ENCODE measurements at places on chromosomes 2 and 18.

DNA sequence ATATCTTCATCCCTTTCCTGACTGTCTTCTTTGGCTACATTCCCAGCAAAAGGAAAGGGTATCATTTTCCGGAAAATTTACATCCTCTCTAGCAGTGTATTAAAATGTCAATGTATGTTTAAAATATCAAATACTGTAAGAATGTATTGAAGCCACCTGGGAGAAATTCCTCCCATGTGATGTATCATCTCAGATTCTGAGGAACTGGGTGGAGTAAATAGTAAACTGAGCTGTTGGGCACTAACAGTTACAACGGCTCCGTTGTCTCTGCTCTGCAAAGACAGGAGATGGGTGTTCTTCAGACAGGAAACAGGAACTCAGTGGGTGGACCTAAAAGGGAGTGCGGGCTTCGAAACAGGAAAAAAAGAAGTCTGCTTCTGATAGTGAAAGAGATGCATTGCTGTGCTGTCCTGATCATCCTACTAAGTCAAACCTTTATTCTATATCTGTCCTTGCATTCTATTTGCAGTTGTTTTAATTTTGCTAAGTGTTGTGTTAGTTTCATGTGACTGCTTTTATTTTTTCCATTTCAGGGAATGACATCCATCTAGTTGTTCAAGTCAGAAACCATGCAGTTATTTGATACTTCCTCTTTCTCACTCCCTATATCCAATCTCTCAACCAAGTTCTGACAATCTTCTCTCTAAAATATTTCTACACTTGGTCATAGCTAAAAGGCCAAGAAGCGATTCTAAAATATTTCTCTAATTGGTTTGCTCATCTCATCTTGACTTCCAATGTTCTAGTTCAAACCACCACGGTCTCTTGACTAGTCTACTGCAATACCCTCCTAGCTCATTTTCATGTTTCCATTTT is 19.4 kb downstream of the DOK1 start:
- DNase-seq = peak; percentile 31

GRCh38 chr2:168030862-168031624 is 216.4 kb downstream of the STK39 start:
- DNase-seq = no peak

DNA sequence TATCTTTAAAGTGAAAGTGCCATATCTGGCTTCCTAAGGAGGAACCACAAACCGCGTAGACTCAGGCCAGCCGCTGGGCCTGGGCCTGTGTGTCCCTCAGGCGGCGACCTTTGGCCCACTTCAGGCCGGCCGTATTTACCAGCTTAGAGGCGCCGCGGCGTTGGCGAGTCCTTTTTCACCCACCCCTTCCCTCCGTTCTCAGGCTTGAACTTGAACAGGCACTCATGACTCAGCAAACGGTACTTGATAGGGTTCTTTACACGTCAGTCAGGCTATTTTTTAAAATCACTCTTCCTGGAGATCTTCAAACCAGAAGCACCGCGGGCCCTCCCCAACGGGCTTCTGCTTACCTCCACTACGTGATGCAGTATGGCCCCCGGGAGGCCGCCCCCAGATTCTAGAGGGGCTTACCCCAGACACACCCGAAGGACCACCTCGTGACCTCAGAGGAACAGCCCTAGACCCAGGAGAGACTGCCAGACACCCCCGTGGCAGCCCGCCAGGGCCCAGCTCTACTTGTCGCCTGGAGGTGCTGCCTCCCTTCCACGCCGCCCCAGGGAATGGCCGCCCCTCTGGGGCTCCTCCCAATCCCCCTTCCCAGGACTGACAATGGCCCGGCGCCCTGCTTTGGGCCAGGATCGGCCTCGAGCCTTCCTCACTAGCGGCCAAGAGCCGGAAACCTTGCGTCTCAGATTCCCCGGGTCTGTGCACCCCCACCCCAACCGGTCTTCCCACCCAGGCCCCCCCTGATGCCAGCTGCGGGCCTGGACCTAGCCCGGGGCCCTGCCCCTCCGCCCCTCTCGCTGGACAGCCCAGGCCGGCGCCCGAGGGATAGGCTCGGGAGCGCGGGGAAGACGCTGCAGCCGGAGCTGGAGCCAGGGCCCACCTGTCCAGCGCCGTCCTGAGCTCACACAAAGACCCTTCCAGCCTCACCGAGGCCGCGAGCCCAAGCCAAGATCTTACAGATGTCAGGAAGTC is 33.8 kb upstream of the IMPA2 start:
- DNase-seq = peak; percentile 43

- no peak for DNase-seq
Measured at GRCh38 chr2:33577084-33577483, 22.0 kb downstream of the FAM98A start.

GRCh38 chr18:51041677-51042352 is 11.8 kb downstream of the SMAD4 start:
- DNase-seq = no peak

DNA sequence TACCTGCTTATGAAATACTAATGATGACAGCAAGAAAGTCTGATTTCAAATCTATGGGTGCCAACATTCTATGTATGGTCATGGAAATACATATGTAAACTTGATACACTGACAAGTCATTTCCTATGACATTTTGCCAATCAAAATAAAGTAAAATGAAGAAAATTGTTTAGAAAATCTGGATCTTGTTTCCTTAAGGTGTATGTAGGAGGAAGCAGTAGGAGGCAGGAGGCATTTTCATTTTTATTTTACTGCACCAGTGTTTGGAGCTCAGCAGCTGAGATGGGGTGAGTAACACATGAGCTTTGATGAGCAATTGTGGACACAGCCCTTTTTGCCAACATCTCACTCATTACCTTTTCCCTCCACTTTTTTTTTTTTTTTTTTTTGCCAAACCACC is 167.0 kb downstream of the AFF3 start:
- DNase-seq = no peak

GRCh38 chr18:63339920-63340484 is 20.4 kb upstream of the BCL2 start:
- peak; percentile 19 for DNase-seq

DNA sequence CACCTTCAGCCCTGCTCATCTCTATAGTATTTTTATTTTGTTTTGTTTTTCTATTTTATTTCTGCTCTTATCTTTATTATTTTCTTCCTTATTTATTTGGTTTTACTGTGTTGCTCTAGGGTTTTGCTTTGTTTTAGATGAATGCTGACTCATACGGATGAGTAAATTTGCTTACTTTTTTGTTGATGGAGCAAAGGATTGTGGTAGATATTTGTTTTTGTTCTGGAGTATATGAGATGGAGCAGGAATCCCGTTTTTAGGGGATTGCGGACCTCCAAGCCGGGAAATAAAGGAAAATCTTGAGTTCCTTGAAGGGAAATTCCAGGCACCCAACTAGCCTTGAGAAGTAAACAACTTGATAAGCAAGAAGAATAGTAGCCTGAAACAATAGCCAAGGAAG is 15.3 kb upstream of the COLEC12 start:
- no peak for DNase-seq

GRCh38 chr2:68027959-68028358 is 34.8 kb downstream of the C1D start:
- DNase-seq = no peak

- DNase-seq = no peak
Measured at GRCh38 chr2:103010751-103011150, 248.9 kb downstream of the TMEM182 start.

- DNase-seq = no peak
Measured at GRCh38 chr2:216006164-216006663, 7.1 kb downstream of the MREG start.

DNA sequence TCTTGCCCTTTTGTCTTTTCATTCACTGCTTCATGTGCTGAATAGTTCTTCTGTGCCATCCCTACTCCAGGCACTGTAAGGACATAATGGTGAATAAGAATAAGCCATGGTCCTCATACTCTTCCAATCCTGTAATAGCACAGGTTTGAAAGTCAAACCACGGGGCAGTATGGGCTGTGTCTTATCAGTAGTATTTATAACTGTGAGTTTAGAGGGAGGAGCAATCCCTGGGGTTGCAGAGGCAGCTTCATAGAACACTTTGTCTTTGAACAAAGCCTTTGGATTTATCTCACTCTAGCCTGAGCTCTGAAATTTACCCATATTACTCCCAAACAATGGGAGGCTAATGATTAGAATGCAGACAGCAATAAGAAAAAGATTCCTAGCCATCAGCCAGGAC is 30.2 kb upstream of the ALK start:
- no peak for DNase-seq

DNA sequence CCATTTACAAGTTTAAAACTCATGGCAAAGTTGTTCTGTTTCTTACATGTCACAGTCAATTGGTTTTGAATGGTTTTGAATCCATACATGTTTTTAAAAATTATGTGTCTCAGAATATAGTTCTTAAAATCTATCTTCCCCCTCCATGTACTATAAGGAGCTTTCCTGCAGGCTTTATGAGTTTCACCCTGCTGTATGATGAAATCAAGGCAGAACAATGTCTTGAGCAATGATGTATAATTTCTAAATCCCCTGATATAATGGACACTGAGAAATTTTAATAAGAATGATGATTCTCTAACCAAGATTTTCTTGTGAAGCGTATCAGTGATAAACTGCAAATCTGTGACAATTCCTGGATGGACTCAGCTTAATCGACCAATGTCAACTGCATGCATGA is 10.6 kb upstream of the ZNF516 start:
- DNase-seq = no peak

GRCh38 chr18:56076723-56077122 is 488.7 kb upstream of the TCF4 start:
- DNase-seq = no peak

- DNase-seq = no peak
Measured at GRCh38 chr2:55729136-55729685, 35.6 kb upstream of the PNPT1 start.

- no peak for DNase-seq
Measured at GRCh38 chr18:36350251-36350651, 52.7 kb downstream of the FHOD3 start.

DNA sequence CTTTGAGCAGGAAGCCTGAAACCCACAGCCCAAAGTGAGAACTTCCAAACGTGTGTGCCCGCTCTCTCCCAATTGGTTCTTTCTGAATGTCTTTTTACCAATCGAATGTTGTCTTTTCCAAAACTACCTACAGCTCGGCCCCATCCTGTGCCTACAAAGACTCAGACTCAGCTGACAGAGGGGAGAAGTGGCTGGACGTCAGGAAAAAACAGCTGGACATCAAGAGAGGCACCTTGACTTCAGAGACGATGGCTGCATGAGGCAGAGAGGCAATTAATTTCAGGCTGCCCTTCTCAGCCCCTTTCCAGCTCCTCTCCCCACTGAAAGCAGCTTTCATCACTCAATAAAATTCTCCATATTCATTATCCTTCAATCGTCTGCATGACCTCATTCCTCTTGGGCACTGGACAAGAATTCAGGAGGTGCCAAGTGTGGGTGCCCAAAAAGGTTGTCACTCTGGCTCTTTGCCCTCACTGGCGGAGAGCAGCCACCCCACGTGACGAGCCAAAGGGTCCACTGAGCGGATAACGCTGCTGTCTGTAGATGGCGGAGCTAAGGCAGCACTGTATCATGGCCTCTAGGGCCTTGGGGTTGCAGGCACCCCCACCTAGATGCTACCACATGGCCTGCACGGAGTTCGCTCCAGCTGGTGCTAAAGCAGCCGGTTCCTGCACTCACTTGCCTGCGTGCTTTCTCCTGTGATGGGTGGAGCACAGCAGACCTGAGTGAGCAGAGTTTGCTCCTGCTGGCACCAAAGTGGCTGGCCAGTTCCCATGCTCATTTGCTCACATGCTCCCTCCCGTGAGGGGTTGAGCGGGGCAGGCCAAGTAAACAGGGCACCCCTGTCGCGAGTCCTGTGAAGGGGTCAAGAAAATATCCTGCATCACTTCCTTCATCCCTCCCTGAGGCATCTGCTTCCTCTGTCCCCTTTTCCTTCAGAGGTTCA is 37.9 kb downstream of the FAM210A start:
- DNase-seq = no peak

DNA sequence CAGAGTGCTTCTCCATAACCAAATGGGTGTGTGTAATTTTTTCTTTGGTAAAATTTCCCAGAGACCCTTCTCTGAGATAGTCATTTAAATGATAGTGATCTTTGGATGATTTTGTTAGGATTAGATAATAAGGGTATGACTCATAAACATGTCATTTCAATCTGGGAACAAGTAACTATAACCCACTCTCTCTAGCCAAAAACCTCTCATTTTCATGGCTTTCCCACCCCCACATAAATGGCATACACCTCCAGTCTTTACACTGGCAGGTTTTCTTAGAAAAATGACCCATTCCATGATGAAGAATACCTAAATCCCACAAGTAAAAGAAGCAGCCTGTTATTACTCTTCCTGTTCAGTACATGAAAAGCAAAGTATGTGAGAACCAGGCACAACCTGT is 572.0 kb upstream of the ZEB2 start:
- no peak for DNase-seq

- no peak for DNase-seq
Measured at GRCh38 chr2:219507581-219508443, 6.5 kb upstream of the ASIC4 start.

DNA sequence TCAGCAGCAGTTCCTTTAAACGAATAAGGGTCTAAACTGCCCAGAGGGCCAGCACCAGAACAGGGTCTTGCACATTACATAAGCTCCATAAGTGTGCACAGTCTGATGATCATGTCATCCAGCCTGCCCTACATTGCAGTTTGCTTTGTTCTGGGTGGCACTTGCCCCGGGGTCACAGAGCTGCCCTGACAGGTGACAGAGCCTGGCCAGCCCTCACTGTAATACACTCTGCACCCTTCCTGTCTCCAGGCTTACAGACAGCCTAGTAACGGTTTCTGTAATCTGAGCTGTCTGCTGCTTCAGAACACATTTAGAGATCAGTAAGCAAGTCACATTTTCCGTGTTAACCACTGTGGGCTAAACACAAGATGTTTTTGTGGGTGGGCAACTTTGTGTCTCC is 213.3 kb downstream of the FAM210A start:
- DNase-seq = no peak

DNA sequence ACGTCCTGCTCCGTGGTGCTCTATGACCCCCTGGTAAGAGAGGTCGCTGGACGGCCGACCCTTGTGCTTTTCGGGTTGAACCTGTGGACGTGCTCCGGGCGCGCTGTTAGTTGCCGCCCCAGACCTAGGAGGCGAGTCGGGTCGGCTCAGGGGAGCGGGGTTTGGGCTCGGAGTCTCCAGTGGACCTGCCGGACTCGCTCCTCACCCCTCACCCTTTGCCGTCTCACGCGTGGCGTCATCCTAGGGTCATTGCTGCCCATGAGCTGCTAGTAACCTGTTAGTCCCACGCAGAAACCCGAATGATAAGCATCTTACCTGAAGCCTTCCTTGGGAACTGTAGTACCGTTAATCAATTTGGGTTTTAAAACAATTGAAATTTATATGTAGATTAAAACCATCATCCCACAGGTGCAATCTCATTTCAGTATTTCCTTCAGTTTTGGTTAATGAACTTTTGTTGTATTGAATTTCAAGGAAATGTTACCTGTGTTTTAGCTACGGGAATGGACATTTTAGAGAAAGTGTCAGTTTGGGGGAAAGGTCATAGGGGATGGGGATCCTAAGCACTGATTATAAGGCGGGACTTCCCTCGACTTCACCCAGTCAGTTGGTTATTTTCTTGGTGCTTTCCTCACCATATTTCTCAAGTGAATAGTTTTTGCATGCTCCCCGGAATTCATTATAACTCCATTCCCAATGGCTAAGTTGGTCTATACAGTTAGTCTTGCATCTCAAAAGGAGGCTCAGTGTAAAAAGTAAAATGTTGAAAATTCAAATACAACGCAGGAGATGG is 536 bp downstream of the ELP2 start:
- DNase-seq = no peak

GRCh38 chr2:44969936-44970335 is 28.4 kb downstream of the SIX3 start:
- no peak for DNase-seq
